ENCODE measurements at places on chromosomes 1 and 21.
A peak's percentile ranks its signal among the peaks of the same experiment; 100 is the strongest.

DNA sequence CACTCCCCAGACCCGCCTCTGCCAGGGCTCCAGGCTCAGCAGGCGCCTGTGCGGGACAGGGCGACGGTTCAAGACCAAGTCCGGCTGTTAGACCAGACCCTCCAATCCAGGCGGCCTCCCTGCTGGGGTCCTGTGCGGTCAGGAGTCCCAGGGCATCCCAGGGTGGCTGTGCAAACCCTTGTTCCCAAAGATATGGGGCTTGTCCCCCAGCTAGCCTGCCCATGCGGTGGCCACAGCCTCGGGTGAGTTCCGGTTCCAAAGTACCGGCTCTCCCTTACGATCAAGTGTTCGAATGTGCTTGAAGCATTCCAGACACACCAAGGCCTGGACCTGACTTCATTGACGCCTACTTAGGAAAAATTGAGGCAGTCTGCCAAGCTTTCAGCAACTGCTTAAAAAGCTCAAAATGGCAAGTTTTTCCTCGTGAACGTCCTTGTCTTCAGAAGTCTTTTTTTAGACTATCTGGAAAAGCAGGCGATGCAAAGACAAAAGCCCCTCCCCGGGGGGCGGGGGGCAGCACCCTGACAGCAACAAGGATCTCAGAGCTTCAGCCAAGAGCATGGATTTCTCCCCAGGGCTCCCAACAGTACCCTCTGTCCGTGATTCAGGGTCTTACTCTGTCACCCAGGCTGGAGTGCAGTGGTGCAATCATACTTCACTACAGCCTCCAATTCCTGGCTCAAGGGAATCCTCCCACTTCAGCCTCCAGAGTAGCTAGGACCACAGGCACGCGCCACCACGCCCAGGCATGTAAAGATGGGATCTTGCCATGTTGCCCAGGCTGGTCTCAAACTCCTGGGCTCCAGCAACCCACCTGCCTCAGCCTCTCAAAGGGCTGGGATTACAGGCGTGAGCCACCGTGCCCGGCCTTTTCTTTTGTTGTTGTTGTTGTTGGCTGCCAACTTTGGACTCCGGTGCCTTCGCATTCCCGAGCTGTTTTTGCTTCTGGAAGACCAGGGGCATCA lies 2.3 kb downstream of the FAAP20 start:
- peak; percentile 72 for DNase-seq

DNA sequence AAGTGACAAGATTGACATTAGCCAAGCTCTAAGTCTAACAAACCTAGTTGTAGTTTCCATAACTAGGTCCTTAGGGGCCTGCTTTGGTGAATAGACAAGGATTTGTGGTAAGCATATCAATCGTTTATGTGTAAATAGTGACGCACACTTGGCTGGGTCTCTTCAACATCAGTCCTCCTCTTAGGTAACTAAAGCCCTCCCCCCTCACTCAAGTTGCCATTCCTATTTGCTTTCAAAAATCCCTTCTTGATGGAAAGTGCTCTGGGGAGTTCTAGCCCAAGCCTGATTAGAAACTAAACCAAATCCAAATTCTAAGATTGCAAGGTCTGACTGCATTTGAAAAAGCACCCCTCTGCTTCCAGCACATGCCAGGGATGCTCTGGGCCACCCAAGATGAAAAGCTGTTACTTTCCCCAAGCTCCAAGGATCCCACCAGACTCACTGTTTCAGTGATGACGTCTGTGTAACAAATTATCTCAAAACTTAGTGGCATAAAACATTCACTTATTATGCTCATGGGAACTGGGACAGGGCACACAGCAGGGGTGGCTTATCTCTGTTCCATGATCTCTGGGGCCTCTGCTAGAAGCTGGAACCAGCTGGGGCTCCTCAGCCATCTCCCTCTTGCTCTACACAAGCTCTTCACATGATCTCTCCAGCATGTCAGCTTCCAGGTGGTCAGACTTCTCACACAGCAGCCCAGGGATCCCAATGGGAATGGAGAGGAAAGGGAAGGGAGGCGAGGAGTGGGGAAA lies 74.1 kb downstream of the RRAGC start:
- no peak for DNase-seq

DNA sequence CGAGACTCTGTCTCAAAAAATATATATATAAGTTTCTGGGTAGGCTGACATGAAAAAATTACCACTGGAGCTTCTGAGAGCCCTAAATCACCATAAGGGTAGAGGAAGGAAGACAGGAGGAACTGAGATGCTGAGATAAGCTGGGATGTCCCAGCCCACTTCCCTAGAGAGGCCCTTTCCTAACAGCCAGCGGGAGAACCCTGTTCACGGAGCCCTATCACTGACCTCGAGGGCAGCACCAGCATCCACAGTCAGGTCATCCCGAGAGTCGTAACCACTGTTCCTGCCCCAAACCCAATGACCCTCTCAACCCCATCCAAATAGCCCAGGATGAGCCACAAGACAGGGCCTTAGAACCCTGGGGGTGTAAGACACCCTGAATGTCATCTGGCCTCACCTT lies 77.5 kb downstream of the CD34 start:
- no peak for DNase-seq

- DNase-seq, result no peak
Measured at GRCh38 chr1:158943059-158943458, 11.7 kb downstream of the PYHIN1 start.

DNA sequence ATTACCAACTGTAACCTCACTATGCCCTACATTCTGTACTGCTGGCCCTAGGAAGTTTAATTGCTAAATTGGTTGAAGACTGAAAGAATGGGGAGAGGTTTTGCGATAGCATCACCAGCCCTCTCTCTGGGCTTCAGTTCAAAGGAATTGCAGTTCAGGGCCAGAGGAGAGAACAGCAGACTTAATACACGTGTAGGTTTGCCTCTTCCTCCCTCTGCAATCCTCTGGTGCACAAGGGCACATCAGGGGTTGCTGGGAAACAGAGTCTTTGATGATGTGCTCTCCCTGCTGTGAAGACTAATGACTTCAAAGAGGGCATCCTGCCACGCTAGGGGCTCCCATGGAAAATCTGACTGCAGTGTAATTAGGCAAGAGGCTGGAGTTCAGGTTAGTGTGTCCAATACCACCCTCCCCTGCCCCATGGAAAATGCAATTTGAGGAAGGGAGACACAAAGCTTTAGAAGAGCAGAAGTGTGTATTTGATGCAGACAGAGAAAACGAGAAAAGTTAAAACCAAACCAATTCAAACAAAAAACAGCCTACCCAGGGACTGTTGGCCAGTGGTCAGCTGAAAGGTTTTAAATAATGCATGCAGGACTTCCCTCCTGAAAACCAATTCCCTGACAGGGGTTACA lies 167.9 kb downstream of the ASTN1 start:
- DNase-seq, result peak; percentile 43

DNA sequence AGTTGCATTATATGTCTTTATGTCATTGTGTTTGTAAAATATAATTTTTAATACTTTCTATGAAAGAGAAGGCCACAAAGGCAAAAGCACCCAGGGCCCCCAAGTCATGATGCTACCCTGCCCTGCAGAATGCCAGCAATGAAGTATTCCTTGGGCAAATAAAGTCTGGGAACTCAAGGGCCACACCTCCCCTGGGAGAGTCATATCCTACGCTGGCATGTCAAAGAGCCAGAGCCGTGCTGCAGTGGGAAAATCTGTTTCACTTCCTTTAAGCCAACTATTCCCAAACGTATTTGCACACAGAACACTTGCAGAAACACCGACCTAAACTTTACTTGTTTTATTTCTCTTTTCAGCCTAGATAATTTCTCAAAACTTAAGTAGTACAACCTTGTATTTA lies 98.4 kb upstream of the KAZN start:
- no peak for DNase-seq

- no peak for DNase-seq
Measured at GRCh38 chr1:85343213-85343611, 66.8 kb upstream of the BCL10 start.

GRCh38 chr1:43979528-43980254 lies 681 bp downstream of the B4GALT2 start:
- DNase-seq, result no peak

DNA sequence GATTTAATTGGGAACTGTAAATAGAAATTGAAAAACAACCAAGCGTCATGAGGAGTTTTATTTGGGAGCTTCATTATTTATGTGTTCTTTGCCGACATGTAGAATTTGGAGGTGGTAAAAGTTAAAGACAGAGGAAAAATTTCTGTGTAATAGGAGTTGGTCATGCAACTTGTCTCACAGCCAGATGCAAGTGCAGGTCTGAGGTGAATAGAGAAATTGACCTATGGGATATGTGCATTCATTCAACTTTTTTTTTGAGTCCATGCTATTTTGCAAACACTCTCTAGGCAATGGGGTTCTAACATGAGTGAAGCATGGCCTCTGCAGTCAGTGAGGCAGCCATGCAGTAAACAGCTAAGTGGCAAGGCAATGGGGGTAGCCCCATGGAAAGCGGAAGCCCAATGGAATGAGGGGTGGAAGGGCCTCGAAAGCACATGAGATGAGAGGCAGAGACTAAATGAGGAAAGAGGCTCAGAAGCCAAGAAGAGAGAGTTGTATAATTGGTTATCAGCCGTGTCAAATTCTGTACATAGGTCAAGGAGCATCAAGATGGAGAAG lies 56.4 kb upstream of the NRIP1 start:
- DNase-seq, result no peak

- no peak for DNase-seq
Measured at GRCh38 chr21:45827302-45827692, 154.3 kb upstream of the COL6A1 start.

- DNase-seq, result no peak
Measured at GRCh38 chr1:118250232-118250631, 65.2 kb upstream of the SPAG17 start.

- peak; percentile 12 for DNase-seq
Measured at GRCh38 chr1:38152351-38153065, 105.9 kb upstream of the POU3F1 start.

- no peak for DNase-seq
Measured at GRCh38 chr1:38738207-38738606, 121.4 kb downstream of the RRAGC start.

DNA sequence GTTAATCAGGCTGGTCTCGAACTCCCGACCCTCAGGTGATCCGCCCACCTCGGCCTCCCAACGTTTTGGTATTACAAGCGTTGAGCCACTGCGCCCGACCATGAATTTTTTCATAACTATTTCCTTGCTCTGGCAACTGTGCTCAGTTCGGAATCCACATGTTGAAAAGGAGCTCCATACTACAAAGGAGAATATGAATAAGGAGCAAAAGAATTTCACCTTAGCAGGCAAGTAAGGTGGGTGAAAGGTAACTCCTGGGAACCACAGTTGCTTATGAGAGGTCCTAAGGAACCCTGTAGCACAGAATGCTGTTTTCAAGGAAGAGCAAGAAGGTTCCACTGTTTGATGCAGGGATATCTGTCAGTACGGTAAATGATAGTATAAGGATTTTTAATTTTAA lies 29.9 kb upstream of the NADK start:
- DNase-seq, result no peak

DNA sequence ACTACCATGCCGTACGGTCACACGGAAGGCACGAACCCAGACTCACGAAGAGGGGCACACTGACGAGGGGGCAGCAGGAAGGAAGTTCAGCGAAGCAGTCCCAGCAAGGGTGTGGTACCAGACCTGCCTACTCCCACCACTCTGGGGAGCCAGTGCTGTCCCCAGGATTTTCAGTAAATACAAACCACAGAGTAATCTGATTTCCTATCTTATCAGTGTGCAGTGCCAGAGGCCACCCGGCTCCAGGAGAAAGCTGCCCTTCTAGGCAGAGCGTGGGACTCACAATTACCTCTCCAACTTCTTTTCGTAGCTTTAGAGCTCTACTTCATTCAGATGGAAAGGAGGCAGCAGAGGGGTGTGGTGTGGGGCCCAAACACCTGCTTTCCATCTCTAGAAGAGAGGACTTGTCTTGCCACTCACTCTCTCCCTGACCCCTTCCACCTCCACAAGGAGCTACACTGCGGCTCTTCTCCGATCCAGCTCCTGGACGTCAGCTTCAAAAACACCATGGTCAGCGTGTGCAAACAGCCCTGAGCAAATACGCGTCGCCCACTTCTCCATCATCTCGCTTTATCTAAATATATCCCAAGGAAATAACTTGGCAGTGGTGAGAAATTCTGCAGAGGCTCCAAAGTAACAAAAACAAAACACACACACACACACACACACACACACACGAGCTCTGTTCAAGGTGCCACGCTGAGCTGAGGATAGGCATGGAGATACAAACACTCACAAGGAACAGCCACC lies 98.5 kb downstream of the MRPL37 start:
- DNase-seq, result no peak

- DNase-seq, result no peak
Measured at GRCh38 chr1:30725450-30726095, 2.2 kb upstream of the MATN1 start.

- DNase-seq, result no peak
Measured at GRCh38 chr1:107433635-107434360, 293.0 kb downstream of the NTNG1 start.

DNA sequence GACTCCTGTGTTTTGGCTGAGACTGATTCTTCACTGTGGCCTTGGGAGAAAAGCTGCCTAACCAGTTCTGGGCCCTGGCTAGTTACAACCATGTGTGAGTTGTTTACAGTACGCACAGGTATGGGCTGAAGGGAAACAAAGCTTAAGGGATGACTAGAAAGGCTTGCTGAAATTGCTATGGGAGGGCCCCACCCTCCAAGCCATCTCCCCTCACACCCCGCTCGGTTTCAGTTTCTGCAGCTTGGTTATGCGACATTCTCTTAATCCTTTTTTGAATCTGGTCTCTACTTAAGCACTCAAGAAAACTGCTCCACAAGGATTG lies 43.1 kb downstream of the PBX1 start:
- no peak for DNase-seq

DNA sequence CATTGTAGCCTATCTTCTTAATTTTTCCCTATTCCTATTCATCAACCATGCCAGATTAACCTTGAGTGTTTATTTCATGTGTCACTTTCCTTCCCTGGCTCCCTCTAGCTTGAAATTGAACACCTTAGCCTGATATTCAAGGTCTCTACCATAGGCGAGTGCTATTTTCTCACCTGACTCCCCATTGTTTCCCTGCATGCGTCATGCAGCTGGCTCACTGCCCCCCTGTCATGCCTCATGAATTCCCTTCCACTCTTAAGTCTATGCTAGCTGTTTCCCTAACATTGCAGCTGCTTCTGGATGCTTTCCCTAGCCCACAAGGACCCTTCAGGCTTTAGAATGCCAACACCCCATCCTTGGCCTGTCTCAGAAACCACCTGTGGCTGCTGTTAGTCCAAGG lies 56.7 kb upstream of the CD1D start:
- DNase-seq, result no peak

GRCh38 chr1:115241309-115241708 lies 96.7 kb downstream of the NGF start:
- no peak for DNase-seq

GRCh38 chr1:3412376-3412775 lies 42.1 kb upstream of the ARHGEF16 start:
- DNase-seq, result no peak

- no peak for DNase-seq
Measured at GRCh38 chr1:10888791-10889649, 92.6 kb upstream of the CASZ1 start.

GRCh38 chr1:62784509-62785365 lies 805 bp downstream of the ATG4C start:
- DNase-seq, result no peak
